NCI-H82 (cell line): ENCODE measurements at places on chromosomes 12 and 14.
A peak's percentile ranks its signal among the peaks of the same experiment; 100 is the strongest.

GRCh38 chr12:131834798-131835615 is 6.8 kb downstream of the MMP17 start:
- no peak for DNase-seq

GRCh38 chr14:94897082-94897481 is 127.2 kb upstream of the GSC start:
- DNase-seq, result no peak

GRCh38 chr14:22715186-22715812 is 51.2 kb upstream of the OXA1L start:
- DNase-seq, result peak; percentile 64

DNA sequence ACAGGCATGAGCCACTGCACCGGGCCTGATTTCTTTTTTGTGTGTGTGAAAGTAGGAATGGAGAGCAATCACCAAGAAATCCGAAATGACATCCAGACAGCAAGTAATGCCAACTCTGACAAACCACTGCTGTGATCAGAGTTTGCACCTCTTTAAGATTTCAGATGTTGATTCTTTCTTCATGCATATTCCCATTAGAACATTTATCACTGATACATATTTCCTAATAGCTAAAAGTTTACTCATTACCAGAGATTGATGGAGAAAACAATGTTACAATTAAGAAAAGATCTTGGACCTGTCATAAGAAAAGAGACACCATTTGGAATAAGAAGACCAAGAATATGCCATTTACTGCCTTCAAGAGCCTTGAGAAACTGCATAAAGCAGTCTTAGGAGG is 217.0 kb upstream of the MGAT4C start:
- DNase-seq, result no peak

- peak; percentile 21 for DNase-seq
These were observed 251.7 kb upstream of the TBX3 start for GRCh38 chr12:114935658-114936057.

DNA sequence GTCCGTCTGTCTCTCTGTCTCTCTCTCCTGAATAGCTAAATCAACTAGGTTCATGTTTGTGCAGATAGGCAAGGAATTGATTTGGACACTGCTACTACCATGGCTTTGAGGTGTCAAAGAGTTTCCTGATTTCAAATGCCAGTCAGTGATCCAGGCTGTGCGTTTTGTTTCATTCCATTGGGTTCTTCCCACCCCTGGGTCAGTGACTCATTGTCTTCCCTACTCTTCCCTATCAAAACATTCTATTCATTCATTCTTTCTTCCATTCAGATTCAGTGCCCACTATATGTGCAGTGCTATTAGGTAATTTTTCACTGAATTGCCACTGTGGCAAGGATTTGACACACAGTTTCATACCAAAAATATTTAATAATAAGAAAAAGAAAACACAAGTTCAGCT is 50.4 kb downstream of the RPH3A start:
- no peak for DNase-seq

DNA sequence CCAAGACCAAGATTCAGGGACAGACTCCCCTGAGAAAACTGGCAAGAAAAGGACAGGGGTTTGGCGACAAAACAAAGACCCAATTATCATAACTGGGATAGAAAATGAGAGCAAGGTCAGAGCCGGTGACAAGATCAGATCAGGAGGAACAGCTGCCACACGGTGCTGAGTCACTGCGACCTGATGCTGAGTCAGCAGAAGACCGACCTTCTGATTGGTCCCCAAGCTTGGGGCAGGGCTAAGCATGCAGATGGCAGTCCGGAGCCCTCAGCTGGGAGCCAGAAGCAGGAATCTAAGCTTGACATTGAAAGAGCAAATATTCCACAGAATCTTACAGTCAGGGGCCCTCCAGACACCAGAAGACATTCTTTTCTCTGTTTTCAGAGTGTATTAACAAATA is 19.1 kb upstream of the ARMH4 start:
- peak; percentile 100 for DNase-seq

- DNase-seq, result no peak
These were observed 17.2 kb upstream of the GSC start for GRCh38 chr14:94787092-94787491.

DNA sequence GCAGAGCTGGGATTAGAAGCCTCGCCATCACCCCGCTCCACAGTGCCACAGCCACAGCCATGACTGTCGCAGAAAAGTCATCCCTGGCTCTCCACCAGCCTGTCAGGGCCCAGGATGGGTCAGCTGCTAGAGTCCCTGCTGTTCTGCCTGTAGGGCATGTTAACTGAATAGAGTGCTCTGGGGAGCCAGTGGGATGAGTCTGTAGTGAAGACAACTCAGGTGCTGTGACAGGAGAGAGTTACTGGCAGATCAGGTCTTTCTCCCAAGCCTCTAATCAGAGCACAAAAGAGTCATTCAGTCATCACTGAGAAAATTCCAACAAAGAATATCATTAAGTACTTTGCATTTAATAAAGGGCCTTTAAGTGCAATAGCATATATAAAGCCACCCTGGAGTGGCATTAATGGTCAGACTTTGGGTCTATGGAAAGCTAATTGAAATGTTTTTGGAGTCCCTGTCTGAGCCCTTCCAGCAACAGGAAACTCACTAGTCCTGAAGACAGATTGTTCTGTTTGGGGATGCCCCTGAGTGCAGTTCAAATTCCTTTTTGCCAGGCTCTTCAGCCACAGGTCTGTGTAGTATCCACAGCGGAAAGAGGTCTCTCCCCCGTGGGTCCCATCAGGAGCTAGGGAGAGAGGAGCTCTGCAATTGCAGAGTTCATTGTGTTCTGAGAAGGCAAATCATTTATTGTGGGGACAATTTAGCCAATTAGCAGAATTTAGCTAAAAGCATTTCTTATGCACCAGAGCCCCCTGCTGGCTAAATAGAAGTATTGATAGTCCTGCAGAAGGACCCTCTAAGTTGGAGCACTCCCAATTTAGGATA is 45.2 kb upstream of the C14orf132 start:
- DNase-seq, result peak; percentile 79

DNA sequence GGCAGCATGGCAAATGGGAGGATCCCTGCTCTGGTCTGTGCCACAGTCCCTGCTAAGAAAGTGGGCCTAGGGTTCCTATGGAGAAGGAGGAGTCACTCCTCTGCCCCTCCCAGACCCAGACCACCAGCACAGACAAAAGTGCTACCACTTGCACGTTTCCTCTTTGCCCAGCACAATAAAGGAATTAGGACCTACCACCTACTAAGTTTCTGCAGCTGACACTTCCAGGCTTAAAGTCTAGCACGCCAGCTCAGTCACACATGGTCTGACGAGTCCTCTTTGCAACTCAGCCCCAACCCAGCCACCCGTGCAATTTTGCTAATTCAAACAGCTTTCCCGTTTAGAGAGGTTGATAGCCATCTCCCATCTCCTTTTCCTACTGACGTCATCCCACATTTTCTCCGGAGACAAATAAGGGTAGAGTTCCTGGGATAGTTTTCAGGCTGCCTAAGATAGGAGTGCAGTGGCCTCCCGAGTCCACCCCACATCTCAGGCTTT is 66.2 kb upstream of the PTGR2 start:
- DNase-seq, result peak; percentile 47
